NCI-H2029 treated with DMSO at 0.1 percent for 48 hours (cell line): ENCODE measurements at places on chromosomes 5 and 9.

DNA sequence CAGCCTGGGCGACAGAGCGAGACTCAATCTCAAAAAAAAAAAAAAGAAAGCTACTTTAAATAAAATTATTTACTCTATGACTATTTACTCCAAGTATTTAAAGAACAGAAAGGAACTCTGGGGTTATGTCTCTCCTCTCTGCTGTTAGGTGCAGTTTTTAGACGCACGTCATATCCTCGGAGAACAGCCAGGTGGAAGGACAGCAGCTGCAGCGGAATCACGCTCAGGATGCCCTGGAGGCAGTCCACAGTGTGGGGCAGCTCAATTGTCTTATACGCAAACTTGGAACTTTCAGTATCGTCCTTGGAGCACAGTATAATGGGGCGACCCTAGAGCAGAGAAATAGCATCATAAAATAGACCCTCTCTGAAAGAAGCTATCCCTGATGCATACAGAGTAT is 10.4 kb upstream of the MAPK9 start:
- DNase-seq: no peak

- DNase-seq: no peak
These were observed 10.5 kb upstream of the S1PR3 start for GRCh38 chr9:88980740-88981203.

GRCh38 chr5:81750308-81751008 is 439 bp downstream of the SSBP2 start:
- DNase-seq: no peak

DNA sequence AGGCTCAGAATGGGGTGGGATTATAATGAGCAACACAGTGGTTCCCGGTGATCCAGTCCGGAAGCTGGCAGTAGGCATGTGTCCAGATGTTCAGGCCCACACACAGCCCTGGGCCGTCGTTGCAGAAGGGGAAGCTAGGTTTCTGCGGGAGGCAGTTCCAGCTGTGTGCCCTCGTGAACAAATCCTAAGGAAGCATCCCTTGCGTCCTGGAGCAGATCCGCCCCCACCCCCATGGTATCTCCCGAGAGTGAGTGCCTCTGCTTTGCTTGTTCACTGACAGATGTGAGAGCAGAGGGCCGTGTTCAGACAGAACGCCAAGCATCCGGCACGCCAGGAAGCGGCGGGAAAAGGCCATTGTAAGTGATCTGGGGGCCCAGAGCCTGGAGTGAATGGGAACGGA is 104.8 kb downstream of the PDE6A start:
- no peak for DNase-seq

GRCh38 chr5:55151923-55152842 is 7.8 kb upstream of the GPX8 start:
- no peak for DNase-seq

DNA sequence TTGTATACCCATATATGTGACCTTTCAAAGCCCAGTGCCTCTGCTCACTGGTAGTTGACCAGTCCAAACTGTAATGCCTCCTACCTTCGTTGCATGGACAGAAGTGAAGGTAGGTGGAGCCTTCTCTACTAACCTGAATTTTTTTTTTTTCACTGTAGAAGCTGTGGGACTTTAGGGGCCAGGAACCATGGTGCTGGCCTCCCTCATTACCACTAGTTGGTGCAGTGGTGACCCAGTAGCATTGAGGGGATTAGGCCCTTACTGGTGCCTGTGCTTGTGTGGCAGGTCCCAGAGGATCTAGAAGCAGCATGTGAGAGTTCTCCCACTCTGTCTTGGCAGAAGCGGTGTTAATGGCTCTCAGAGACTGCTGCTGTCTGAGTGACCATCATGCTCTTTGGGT is 2.3 kb downstream of the RALGPS1 start:
- no peak for DNase-seq

- no peak for DNase-seq
These were observed 57.5 kb upstream of the IQGAP2 start for GRCh38 chr5:76345582-76345981.

DNA sequence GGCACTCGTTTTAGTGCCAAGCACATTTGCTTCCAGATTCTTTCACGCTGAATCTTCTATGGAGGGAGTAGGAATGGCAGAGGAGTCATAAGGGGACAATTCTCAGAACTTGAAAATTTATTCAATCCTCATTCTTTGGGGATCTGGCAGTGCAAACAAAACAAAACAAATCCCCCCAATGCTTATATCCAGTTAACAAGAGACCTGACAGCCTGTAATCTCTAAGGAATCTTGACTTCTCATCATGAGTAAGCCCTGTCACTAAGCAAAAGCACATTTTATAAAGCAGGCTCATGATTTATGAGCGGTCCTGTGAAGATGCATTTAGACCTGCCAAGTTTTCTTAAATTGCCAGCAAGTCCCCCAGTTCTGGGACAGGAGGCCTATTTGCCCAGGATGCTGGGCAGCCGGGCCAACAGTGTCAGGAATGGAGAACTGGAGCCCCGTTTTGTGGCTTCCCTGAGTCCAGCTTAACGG is 513.9 kb downstream of the CTNND2 start:
- no peak for DNase-seq

GRCh38 chr9:90801973-90802322 is 329 bp downstream of the SYK start:
- no peak for DNase-seq

- no peak for DNase-seq
These were observed 127.5 kb downstream of the ARRDC3 start for GRCh38 chr5:91255396-91256141.

DNA sequence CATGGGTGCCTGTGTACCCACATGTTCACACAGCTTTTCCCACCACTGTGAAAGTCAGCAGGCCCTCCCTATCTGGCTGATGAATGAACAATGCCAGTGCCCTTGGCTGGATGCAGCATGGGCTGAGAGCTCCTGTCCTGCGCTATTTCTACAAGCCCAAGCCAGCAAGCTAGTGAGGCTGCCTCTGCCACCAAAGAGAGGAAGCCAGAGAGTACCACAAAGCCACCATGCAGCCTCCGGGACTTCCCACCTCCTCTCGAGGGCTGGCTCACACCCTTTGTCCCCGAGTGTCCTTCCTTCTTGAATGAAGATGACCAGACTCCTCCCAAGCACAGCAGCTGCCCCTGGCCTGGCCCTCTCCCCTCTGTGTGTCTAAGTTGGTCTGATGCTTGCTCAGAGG is 76.5 kb downstream of the SH3PXD2B start:
- no peak for DNase-seq

GRCh38 chr5:92222449-92222848 is 839.3 kb upstream of the ARRDC3 start:
- DNase-seq: no peak

- no peak for DNase-seq
These were observed 7.7 kb downstream of the ARHGAP26 start for GRCh38 chr5:142777850-142778249.

- DNase-seq: no peak
These were observed 207.7 kb downstream of the SPOCK1 start for GRCh38 chr5:137291436-137291835.

- no peak for DNase-seq
These were observed 1724.7 kb upstream of the WWC1 start for GRCh38 chr5:166566725-166567124.

- no peak for DNase-seq
These were observed 228.6 kb downstream of the NR3C1 start for GRCh38 chr5:143174714-143175398.

- DNase-seq: no peak
These were observed 27.0 kb downstream of the OSMR start for GRCh38 chr5:38872826-38873225.

DNA sequence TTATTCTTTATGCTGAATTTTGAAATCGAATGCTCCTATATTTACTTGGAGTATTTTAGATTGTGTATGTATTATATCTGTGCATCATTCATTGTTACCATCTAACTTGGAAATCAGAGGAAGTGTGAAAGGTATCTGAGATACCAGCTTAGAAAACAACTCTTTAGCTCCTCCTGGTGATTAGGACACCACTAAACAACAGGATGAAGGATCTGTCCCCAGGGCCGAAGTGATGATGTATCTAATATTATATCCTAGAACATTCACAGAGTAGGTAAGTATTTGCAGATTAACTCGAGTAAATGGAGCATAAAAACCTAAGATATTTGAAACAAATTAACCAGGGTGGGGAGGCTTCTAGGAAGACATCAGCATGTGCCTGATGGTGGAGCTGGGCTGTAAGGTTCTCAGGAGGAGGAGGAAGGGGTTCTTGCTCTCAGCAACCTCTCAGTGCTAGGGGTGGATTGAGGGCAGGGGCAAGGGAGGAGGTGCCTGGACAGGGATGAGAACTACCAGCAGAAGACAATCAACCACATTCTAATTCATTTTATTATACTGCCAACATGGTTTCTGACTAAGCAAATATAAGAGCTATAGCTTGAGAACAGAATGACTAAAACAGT is 2.6 kb upstream of the NFIL3 start:
- no peak for DNase-seq

GRCh38 chr5:11797132-11797531 is 107.1 kb downstream of the CTNND2 start:
- DNase-seq: no peak

DNA sequence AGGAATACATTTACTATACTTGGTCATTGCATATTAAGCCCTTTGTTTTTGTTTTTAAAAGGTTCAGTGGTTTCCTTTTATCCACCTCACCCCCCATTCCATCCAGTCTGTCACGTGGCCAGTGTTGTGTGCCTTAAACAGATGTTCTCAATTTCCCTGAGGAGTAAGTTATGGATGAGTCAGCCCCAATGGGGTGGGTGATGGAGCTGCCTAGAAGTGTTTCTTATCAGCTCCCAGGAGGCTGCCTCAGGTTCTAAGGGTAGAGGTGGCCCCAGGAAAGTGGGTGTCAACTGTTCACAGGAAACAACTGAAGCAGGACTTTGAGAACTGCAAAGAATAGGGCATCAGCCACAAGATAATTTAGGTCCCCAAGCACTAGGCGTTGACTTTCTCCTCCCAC is 41.1 kb downstream of the ACTBL2 start:
- no peak for DNase-seq

DNA sequence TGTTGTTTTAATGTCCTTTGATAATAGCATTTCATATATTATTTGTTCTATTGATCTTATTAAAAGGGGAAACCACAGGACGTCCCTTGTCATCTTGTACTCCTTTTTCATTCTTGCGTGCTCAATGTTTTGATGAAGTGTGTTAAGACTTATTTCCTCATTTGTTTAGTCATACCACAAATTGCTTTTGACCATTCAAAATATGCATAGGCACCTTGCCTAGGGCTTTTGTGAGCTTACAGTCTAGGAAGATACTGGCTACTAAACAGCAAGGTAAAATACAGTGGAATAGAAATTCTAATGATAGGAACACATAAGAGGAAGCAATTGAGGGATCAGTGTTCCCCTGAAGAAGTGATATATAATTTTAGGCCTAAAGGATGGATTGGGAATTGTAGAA is 190.3 kb downstream of the WDR70 start:
- DNase-seq: no peak

DNA sequence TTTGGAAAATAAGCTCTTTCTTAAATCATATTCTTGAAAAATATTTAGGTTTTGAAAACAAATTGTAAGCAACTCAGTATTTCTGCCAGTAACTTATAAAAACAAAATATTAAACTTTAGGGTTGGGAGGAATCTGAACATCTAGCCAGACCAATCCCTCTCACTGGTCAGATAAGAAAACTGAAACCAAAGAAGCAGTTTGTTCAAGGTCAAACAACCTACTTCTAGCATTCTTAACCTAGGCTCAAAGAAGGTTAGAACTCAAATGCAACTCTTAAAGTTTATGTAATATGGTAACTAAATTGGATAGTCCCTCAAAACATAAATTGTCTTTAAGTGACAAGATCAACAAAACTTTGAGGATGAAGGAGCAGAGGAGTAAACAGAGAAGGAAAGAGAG is 374.9 kb upstream of the TNC start:
- DNase-seq: no peak

DNA sequence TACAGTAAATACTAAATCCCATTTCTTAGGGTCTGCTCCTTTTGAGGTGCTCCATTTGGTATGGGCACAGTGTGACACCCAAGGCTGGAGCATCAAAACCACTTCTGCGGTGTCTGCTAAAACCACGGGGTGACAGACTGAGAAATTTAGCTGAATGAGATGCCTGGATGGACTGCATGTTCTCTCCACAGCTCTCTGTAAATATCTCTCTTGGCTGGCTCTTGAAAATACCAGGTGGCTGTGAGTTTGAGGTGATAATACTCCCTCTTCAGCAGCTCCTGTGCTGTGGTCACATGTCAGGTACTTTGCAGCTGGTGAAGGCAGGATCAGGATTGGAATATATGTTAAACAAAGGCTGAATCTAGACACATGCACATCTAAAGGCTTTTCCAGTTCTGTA is 93.7 kb upstream of the SIMC1 start:
- peak; percentile 15 for DNase-seq

- no peak for DNase-seq
These were observed 30.9 kb upstream of the OR2K2 start for GRCh38 chr9:111360881-111361280.

DNA sequence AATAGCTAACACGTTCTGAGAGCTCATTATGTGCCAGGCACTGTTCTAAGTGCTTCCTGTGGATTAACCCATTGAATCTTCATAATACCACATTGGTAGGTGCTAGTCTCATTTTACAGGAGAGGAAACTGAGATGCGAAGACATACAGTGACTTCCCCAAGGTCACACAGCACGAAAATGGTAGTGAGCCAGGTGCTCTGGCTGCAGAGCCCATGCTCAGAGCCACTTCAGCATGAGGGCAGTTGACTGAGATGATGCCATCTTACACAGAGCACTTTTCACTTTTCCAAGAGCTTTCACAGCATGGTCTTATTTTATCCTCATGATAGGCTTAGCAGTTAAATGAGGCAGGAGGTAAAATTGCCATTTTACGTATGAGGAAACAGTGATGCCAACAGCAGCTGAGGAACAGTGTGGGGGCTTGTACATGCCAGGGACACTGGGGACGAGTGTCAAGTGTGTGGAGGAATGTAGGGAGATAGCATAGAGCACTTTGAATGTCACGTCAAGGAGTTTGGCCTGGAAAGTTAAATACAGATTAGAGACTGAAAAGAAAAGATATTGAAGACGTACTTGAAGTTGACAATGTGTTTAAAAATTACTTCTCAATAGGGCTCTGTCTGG is 180.0 kb downstream of the KIF4B start:
- no peak for DNase-seq

DNA sequence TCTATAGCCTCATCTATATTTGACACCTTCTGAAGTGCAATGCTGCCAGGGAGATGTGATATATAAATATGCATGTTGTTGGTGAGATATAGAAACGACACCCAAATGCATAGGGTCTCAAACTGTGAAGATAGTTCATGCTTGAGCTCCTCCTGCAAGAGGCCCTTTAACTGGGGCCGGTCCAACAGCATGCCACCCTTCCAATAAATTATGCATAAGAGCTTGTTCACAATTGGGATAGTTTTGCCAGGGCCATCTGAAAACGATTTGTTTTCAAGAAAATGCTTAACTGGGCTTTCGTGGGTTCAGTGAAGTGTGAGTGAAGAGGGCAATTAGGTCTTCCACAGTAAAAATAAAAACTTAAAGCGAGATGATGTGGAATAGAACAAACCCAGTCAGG is 424.2 kb upstream of the WWC1 start:
- no peak for DNase-seq

- no peak for DNase-seq
These were observed 25.2 kb downstream of the EMB start for GRCh38 chr5:50415912-50416311.
